ENCODE measurements at places on chromosomes 13 and 19. TPM values are rescaled to one million over a fixed set of nuclear protein-coding genes. Genes with fewer than 3 reads are reported as not detected.
A peak's percentile ranks its signal among the peaks of the same experiment; 100 is the strongest.

- no peak for DNase-seq
These were observed 494.0 kb downstream of the LIG4 start for GRCh38 chr13:107721125-107721869.

DNA sequence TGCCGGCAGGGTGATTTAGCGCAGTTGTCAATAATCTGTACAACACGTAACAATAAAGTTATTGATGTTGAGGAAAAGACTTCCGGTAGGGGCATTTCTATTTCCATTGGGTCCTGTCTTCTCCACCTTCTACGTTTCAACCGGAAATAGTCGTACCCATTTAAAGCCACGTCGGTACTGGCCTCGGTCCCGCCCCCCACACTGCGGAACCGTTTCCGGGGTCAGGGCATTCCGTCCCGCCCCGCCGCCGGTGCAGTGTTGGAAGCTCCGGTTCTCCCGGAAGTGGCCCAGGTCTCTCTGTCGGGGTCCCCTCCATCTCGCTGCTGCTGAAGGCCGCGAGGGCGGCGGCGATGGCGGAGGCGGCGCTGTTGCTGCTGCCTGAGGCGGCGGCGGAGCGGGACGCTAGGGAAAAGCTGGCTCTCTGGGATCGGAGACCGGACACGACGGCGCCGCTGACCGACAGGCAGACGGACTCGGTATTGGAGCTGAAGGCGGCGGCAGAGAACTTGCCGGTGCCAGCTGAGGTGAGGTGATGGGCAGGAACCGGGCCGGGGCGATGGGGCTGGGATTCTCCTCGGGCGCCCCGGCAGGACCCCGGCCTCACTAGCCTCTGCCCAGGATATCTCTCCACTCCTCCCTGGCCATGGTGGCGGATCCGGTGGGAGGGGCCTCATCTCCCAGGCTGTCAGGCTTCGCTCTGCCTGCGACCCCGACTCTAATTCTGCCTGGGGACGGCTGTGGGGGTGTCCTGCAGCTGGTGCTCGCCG is at the start of gene COG3:
Gene COG3, plus strand, starts transcription at position 253 of the 767 bp plus-strand sequence. Its CDS starts 98 bp downstream, at position 351.
- DNase-seq: peak; percentile 95

The ATP4B gene
- total RNA-seq: not detected

The NCR1 gene
- total RNA-seq: not detected

- no peak for DNase-seq
These were observed 5.2 kb downstream of the NXNL1 start for GRCh38 chr19:17455308-17456123.

GRCh38 chr13:41597348-41598041 is 140.1 kb downstream of the RGCC start:
- DNase-seq: no peak

The PODNL1 gene
- total RNA-seq: 0.72 TPM

- DNase-seq: no peak
These were observed 46.9 kb downstream of the FNDC3A start for GRCh38 chr13:49022472-49023144.

The HSD17B14 gene
- total RNA-seq: 0.69 TPM

- no peak for DNase-seq
These were observed 186.3 kb downstream of the TUBA3C start for GRCh38 chr13:18995259-18995873.

The LILRA5 gene
- 0.22 TPM for total RNA-seq
